ENCODE measurements at places on chromosomes 1 and 21. TPM values are rescaled to one million over a fixed set of nuclear protein-coding genes. Genes with fewer than 3 reads are reported as not detected.
A peak's percentile ranks its signal among the peaks of the same experiment; 100 is the strongest.

The SPATA45 gene
- not detected for total RNA-seq

The VAMP3 gene
- 35.2 TPM for total RNA-seq

GRCh38 chr1:6922096-6922931 lies 137.1 kb downstream of the CAMTA1 start:
- no peak for DNase-seq
- H3K4me3 ChIP-seq: no peak overlapping the region
- H3K27ac ChIP-seq: peak overlapping the region; percentile 71
- no peaks in the 10 kb centered on the region for H3K27me3 ChIP-seq

GRCh38 chr1:207034208-207034607 lies 1.7 kb upstream of the C1orf116 start:
- H3K4me1 ChIP-seq: peaks cover 20% of the 10 kb centered on the region
- peaks cover 29% of the 10 kb centered on the region for H3K27me3 ChIP-seq
- H3K27ac ChIP-seq: no peak overlapping the region
- no peak for DNase-seq
- no peaks in the 10 kb centered on the region for H3K36me3 ChIP-seq

DNA sequence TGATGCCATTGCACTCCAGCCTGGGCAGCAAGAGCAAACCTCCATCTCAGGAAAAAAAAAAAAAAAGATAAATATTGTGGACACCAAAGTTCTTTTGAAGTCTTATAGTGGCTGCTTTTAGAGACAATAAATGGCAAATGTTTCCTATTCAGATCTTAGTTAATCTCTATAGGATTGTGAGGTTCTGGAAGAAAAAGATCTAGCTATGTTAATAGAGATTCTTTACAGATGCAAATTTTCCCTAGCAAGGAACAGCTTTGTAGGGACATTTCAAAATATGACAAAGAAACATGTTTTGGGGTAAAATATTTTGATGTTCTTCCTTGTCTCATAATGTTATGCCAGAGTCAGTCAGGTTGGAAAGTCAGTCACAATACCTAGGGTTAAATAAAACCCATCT lies 24.5 kb upstream of the RCC2 start:
- no peak for DNase-seq
- H3K27ac ChIP-seq: no peak overlapping the region
- H3K4me3 ChIP-seq: no peak overlapping the region
- no peaks in the 10 kb centered on the region for H3K36me3 ChIP-seq
- H3K27me3 ChIP-seq: no peaks in the 10 kb centered on the region
- H3K4me1 ChIP-seq: no peaks in the 10 kb centered on the region

DNA sequence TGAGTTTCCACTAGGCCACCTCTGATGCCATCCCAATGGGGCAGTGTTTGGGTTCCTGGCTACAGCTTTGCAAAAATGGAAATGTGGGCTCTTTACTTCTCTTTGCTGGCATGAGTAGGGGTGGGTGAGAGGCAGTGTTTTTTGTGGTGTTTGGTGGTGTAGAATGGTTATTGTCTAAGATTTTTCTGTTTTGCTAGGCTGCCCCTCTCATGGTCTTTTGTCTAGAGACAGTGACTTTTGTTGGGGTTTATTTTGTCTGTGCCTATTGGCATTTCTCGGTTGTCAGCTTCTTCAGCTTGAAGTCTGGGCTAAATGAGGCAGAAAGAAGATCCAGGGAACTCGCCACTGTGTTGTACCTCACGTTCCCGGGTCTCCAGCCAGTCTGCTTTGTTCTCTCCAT lies 112.1 kb downstream of the CENPF start:
- no peaks in the 10 kb centered on the region for H3K36me3 ChIP-seq
- H3K27ac ChIP-seq: peak overlapping the region; percentile 6
- no peak for DNase-seq
- no peaks in the 10 kb centered on the region for H3K4me1 ChIP-seq
- H3K4me3 ChIP-seq: no peak overlapping the region

- H3K27me3 ChIP-seq: no peaks in the 10 kb centered on the region
- no peaks in the 10 kb centered on the region for H3K36me3 ChIP-seq
- H3K4me3 ChIP-seq: peak overlapping the region; percentile 49
- H3K27ac ChIP-seq: peak overlapping the region; percentile 50
These were observed 33.3 kb downstream of the MATN1 start for GRCh38 chr1:30689901-30690645.
